ENCODE measurements at places on chromosomes 5 and 9.

- DNase-seq: peak; percentile 10
Observed at GRCh38 chr9:37197158-37198038, 77.0 kb downstream of the ZCCHC7 start.

DNA sequence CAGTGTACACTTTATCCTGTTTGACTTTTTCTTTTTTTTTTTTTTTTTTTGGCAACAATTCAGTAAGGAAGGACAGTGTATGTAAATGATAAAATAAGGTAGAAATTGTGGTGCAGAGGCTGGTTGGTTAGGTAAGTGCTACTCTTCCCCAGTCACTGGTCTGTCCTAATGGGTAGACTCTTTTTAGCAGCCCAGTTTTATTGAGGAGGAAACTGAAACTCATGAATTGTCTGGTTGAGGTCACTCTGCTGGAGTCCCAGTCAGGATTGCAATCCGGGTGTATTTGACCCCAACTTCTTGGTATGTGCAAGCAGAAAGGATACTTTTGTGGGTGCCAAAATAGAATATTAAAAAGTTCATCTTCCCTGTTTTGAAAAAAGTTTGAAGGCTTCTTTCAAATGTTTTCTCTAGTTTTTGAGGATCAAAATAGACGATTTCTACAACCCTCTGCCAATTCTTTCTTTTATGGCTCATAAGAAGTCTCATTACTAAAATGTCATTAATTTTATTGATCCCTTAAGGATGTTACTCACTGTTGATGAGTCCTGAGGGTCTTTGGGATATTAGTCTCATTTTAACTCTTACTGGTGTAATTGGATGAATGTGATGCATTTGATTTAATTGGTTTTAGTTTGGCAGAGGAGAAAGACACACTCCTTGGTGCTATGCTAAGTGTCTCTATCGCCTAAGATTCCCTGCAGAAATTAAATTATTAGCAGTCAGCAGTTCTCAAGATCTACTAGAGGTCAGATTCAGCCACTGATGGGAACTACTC, 171.9 kb downstream of the KDM4C start:
- no peak for DNase-seq

DNA sequence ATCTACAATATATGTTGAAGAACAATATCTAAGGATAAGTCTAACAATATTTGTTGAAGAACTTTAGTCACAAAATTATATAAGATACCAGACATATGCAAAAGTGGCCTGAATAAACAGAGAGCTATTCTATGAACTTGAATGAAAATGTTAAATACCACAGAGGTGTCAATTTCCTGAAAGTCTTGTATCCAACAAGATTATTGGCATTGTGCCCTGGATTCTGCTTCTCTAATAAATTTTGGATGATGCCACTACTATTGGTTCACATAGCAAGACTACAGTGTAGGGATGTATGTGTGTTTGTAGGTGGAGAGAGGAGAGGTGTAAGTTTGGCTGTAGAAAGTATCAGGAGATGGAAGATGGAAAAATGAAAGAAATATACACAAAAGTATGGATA, 731.8 kb upstream of the RGMB start:
- DNase-seq: peak; percentile 10

DNA sequence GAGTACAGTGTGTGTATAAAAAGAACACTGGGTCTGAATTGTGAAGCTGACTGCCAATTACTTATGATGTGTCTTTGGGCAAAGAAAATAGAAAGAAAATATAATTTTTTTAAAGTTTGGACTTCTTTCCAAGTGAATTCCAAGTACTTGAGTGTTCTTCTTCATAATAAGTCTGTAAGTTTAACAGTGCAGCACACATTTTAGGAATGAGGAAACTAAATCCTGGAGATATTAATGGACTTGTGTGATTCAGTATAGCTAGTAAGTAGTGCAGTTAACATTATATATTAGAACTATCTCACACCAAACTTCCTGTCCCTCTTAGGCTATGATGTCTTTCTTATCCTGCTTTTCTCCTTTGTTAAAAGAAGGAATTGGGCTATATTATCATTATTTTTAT, 1953.8 kb downstream of the MAT2B start:
- DNase-seq: peak; percentile 0

- no peak for DNase-seq
Observed at GRCh38 chr5:126855266-126855665, 78.3 kb downstream of the LMNB1 start.

GRCh38 chr5:5544094-5544663, 121.7 kb downstream of the ICE1 start:
- no peak for DNase-seq

GRCh38 chr5:173781816-173782670, 106.1 kb upstream of the CPEB4 start:
- DNase-seq: peak; percentile 77

DNA sequence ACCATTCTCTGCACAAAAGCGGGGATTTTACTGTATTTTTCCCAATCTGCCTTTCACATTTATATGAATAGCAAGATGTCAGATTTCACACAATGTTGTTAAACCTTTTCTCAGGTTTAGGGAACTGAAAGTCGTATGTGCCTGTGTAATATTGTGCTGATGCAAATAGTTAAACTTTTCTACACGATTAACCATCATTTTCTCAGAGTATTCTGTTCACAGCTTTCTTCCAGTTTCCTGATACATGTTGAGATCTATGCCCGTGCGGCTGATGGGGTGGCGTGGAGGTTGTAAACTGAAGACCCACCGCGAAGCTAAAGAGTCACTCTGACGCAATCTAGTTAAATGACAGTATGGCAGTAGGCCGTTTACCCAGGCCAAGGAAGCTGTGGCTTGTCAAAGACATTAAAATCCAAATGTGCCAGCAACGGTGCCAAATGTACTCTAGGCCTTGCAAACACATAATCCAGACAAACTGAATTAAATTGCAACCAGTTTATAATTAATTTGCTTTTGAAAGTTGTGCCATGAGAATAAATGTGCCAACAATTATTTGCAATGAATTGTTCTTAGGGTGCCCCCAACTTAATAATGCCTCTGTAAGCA, 145.7 kb downstream of the EBF1 start:
- peak; percentile 47 for DNase-seq

DNA sequence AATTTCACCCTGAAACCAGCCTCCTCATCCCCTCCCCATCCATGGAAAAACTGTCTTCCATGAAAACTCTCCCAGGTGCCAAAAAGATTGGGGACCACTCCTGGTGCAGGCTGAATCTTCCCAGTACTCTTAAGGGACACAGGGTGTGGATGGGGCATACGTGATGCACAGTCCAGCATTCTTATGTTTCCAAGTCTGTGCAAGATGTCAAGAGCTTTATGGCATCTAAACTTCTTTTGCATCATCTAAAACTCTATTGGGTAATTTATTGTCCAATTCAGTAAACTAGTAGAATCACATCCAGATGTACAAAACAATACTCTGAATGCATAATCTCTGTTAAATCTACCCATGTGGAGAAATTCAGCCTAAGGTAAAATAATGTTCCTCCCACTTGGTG, 9.3 kb upstream of the FGD3 start:
- no peak for DNase-seq

DNA sequence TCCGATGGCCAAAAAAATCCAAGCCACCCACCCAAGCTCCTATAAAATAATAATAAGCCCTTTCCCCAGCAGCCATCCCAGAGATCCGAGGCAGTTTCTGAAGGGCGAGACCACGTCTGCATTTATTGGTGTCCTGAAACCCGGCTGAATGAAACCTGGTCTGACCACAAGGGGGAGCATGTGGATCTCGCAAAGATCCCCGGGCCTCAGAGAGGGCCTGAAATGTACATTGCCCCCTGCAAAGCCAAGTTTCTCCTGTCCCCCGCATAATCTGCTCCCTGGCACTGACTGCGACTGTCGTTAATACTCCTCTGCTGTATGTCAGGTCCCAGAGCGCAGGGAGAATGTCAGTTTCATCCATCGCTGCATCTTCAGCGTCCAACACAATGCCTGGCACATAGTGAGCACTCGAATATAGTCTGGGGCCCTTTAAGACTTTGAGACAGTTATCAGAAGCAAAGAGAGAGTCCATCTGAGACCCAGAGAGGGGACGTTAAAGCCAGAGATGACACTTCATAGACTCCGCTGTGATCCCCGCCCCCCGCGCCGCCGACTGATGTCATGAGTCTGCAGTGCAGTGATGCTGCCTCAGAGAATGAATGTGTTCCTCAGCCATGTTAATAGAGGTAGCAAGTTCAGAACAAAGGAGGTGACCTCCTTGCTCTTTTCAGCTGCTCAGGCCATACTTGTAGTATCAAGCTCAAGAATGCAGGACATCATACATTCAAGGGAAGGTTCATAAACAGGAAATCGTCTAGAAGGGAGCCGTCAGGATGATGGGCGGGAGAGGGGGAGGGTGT, 74.5 kb upstream of the BARHL1 start:
- DNase-seq: peak; percentile 62

GRCh38 chr5:117486261-117486660, 911.6 kb upstream of the SEMA6A start:
- DNase-seq: no peak

DNA sequence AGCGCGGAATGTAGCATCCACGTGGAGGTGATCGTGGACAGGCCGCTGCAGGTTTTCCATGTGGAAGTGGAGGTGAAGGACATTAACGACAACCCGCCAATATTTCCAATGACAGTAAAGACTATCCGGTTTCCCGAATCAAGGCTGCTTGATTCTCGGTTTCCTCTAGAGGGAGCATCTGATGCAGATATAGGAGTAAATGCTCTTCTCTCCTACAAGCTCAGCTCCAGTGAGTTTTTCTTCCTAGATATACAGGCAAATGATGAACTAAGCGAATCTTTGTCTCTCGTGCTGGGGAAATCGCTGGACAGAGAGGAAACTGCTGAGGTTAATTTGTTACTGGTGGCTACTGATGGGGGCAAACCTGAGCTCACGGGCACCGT, 598 bp downstream of the PCDHA2 start:
- DNase-seq: no peak

DNA sequence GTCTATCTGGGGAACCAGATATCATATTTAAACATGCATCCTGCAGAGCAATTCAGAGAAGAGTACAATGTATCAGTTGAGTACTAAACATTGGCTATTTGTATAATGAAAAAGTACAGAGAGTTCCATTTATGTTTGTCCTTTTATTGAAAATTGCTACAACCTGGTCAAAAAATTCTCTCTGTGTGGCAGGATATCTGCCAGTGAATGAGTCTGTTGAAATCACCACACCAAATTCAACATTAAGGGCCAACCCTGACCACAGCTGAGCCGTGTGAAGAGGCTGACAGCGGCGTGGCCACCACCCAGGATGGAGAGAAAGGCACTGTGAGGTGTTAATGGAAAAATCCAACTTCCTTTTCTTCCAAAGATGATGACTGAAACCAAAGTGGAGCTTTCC, 422.7 kb upstream of the PIK3R1 start:
- DNase-seq: no peak

DNA sequence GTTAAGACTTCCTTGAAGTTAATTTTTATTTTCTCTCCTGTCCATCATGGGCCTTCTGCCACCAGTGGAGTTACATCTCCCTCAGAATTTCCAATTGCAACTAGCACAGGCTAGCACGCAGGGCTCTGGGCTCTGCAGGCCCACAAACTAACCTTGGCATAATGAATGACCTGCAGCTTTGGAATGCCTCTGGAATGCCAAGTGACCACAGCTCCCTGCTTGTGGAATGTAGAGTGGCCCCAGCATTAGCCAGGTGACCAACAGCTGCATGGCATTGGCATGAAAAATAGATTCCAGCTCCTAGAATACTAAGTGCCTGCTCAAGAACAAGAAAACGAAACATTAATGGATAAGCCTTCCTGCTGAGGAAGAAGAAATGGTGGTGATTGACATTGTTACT, 726.1 kb downstream of the BRINP1 start:
- no peak for DNase-seq

- DNase-seq: peak; percentile 65
Observed at GRCh38 chr5:173329491-173330337, 1.5 kb upstream of the STC2 start.

- DNase-seq: peak; percentile 86
Observed at GRCh38 chr9:72577212-72577753, 55.9 kb downstream of the TMC1 start.

- peak; percentile 31 for DNase-seq
Observed at GRCh38 chr5:138466125-138466899, 1.0 kb downstream of the EGR1 start.

DNA sequence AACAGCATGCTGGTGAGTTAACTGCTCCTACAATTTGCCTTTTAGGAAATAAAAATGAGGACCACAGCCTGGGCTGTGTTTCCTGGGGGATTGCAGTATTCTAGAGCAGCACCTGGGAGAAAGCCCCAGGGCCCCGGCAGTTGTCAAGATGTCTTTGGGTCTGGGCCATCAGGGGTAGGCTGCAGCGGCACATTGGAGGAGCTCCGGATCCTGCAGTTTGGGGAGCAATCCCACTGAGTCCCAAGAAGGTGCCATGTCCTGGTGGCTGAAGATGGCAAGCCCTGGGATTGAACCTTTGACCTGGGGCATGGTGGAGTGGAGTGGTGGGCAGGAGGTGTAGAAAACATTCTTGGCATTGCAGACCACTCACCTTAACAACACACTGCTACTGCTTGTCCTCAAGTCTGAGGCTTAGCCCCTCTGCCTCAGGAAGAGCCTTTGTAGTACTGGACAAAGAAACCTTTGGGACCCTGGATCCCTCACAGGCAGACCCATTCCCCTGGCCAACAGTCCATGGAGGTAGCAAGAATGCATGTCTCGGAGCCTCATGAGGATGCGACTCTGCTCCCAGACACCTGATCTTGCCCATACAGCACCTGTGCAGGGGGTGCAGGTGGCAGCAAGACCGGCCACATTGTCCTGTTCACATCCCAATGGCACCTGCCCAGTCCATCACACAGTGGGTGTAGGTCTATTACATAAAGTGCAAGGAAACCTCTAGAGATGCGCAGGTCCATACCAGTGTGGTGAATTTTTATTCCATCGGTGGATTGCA, 159.1 kb upstream of the IRX2 start:
- DNase-seq: no peak

GRCh38 chr9:18947892-18948339, 85.1 kb downstream of the SAXO1 start:
- DNase-seq: no peak

- no peak for DNase-seq
Observed at GRCh38 chr5:179176166-179176565, 116.0 kb downstream of the ZNF354C start.

- DNase-seq: no peak
Observed at GRCh38 chr5:179620293-179620692, 3.2 kb downstream of the HNRNPH1 start.

- DNase-seq: no peak
Observed at GRCh38 chr5:179486596-179487051, 63.7 kb upstream of the RUFY1 start.

GRCh38 chr9:27829621-27830020, 256.3 kb upstream of the C9orf72 start:
- peak; percentile 18 for DNase-seq

GRCh38 chr9:76793784-76794431, 29.7 kb downstream of the PCA3 start:
- no peak for DNase-seq
